Heart right ventricle (tissue), 16 donors: ENCODE measurements at places on chromosomes 16 and 17. TPM values are rescaled to one million over a fixed set of nuclear protein-coding genes. Genes with fewer than 3 reads are reported as not detected.

Gene TMC7
- 0.76 TPM for total RNA-seq

Gene ZACN
- not detected for total RNA-seq

Gene HOXB1
- not detected for total RNA-seq

Gene TMED6
- total RNA-seq: not detected

Gene JPH3
- total RNA-seq: 0.10 TPM

Gene C17orf78
- total RNA-seq: not detected
